ENCODE measurements at places on chromosomes 4 and X.

GRCh38 chr4:1208266-1208961 lies 36.0 kb upstream of the SPON2 start:
- DNase-seq: no peak

GRCh38 chrX:76172325-76172893 lies 453 bp upstream of the PBDC1 start:
- DNase-seq: no peak

DNA sequence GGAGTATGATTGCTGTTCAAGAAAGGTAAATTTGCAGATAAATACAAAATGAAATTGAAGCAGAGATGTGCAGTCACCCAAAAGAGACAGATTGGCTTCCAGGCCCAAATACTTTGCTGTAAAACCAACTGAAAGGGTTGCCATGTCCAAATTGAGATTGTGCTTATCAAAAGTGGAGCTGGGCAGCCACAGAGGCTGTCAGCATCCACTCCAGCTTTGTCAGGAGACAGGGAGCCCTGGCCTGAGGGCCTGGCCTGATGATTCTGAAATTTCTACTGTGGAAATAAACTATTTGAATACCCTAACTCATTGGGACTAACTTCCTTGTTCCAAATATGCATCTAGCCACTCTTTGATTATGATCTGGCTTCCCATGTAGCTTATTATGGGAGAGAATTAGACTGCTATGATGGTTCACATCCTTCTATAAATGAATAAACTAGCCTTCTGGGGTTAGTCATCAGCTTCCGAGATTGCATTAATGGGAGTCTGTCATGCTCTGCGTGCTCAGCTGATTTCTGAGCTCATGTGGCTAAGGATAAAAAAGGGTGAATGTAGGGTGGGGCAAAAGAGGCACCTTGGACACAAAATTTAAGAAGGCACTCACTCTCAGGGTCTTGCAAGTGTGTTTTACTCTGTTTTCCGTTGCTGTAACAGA lies 48.2 kb downstream of the SLC34A2 start:
- no peak for DNase-seq

GRCh38 chrX:26295425-26295824 lies 79.5 kb downstream of the MAGEB5 start:
- no peak for DNase-seq

GRCh38 chr4:60724623-60725022 lies 475.5 kb upstream of the ADGRL3 start:
- no peak for DNase-seq

GRCh38 chrX:20521222-20521621 lies 254.5 kb upstream of the RPS6KA3 start:
- no peak for DNase-seq

DNA sequence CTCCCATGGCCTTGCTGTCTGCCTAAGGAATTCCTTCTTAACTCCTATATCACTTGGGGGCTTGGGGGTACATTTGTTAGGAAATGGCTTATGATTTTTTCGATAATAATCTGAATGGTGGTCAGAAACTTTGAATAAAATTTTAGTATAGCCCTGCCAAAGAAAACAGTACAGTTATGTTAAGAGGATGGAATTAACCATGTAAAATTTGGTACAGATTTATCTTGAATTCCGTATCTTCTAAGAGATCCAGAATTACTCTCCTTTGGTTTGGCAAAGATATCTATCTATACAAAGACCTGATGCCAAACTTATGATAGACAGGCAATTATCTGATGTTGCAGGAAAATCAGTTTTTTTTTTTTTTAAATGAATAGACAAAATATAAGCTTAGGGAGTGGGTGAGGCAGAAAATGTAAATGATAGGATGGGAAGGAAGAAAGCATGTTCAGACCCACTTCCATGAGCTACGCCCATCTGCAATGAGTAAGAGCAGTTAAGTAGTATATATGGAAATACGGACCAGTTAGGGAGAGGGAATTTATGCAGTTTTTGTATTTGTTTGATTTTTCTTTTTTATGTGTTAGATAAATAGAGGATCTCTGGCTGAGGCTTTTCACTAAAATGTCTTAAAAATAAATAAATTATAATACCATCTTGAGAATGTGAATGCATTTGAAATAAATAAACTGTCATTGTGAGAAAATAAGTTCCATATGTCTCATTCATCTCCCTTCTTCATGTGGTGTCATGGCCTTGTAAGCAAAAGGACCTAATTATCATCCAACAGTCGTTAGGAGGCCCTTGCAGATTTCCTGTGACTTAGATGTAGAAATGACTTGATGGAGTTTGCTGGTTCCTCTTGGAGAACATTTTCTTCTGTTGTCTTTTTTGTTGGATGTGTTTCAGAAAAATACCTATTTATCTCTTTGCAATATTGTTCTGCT lies 389.6 kb downstream of the ARHGAP24 start:
- DNase-seq: no peak

DNA sequence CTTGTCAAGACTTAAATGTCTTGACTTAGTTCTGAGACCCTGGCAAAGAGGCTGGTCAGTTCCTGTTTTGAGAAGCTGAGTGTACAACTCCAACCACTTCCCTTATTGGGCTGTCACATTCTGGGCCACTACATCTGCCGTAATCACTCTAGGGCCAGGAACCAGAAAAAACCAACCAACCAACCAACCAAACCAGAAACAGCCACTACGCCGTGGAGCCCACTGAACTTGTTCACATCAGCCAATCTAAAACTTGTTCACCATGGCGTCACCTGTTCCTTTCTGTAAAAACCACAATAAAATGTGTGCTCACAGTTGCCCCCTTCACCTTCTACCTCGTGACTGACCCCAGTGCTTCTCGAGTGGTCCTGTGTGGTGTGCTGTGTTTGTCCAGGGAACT lies 107.3 kb downstream of the JADE1 start:
- no peak for DNase-seq

- DNase-seq: no peak
These were observed 128.3 kb downstream of the UCHL1 start for GRCh38 chr4:41384992-41385391.

DNA sequence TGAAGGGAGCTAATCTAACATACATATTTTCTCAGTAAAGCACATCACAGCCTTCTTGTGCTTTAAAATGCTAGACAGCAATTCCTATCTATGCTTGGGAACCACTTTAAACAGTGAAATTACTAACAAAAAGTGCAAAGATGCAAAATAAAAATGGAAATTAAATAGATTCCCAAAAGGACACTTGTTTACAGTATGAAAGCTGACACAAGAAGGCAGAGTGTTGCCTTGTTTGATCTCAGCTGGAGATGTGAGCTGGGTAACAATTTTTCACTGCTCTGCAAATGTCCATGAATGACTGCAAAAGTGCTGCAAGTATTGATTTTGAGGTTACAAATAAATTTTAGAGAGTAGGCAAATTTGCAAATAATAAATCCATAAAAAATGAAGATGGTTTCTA lies 22.3 kb downstream of the GRIA2 start:
- DNase-seq: no peak

DNA sequence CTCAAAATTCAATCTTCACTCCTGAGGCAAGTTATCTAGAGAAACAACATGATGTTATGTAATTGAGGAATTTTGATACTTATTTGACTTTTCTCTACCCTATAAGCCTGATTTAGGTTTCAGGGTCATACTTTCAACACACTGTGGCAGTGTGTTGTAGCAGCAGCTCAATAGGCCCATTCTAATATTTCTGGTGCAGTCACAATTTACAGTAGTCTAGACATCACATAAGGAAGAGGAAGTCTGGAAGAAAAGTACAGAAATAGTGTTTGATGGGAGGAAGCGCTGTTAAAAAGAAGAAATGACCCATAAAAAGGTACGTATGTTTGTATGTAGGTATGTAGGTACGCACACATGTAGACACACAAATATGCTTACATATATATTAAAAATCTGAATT lies 194.3 kb downstream of the ARHGAP24 start:
- DNase-seq: no peak

GRCh38 chr4:19776021-19776459 lies 475.7 kb upstream of the SLIT2 start:
- DNase-seq: no peak

DNA sequence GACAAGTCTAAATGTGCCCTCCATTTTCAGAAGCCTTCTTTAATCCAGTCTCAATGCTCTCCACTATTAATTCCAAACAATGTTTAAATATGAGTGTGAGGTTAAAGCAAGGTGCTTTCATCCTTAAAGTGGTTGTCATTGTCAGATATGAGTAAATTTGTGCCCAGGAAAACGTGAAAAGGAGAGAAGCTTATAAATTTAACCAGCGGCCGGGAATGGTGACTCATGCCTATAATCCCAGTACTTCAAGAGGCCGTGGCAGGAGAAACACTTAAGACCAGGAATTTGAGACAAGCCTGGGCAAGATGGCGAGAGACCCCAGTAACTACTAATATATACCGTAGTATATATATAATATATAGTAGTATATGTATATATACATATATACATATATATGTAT lies 270.0 kb downstream of the ARHGAP24 start:
- DNase-seq: no peak

GRCh38 chr4:150261571-150261970 lies 183.3 kb downstream of the DCLK2 start:
- DNase-seq: no peak

DNA sequence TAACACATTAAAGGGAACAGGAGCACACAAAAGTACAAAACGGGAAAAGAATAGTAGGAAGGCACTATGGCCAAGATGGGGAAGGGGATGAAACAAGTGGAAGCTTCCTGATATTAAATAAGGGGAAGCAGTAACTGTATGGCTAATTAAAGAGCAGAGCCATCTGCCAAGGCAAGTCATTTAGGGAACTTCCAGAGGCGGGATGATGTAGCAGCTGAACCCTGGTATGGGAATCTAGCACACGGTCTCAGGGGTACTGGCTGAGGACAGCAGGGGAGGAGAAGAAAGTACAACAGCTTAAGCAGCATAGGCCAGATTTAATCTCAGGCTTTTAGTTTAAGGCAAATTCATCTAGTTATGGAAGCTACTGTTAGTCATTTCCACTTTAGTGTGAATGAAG lies 59.1 kb downstream of the IGFBP7 start:
- no peak for DNase-seq

DNA sequence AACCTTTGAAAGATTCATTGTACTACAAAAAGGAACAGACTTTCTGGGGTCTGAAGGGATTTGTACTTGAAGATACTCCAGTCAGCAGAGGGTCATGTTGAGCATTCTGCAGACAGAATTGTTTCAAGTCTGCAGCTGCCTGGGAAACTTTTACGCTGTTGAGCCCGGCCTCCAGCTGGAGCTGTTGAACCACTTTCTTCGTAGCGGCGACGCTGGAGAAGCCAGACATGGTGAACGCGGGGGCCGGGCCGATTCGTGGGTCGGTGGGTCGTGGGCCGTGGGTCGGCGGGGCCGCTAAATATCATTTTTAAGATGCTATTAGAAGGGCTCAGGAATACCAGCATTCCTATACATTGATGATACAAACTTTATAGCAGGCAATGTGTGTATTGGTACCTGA lies 12.0 kb upstream of the RTL9 start:
- no peak for DNase-seq
